ENCODE measurements at places on chromosomes 3 and 15.

DNA sequence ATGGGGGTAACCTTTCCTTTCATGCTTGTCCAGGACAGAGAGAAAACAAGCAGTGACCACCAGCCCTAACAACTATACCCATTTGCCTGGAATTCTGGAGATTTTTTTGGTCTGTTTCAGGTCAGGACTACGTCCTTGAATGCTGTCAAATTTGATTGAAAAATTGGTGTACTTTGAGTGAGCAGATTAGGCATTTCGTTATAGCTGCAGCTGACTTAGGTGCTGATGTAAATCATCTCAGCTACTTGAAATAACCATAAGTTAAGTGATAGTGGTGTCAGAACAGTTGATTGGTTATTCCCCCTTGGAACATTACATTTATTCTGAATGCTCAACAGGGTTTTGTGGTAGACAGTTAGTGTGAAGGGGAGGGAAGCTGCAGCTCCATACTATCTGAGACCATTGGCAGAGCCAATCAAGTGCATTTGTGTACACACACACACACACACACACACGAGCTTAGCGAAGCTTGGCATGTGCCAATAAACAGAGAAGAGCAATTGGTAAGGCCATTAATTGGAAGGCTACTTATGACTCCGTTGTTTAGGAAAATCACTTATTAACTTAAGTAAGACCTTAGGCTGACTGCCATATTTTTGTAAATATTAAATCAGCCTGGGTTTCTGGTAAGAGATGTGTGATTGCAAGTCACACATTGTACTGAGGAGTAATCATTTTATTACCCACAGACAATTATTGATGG lies 447.8 kb downstream of the MFSD1 start:
- DNase-seq, result no peak

GRCh38 chr15:66472176-66472999 lies 25.2 kb downstream of the SNAPC5 start:
- DNase-seq, result no peak

DNA sequence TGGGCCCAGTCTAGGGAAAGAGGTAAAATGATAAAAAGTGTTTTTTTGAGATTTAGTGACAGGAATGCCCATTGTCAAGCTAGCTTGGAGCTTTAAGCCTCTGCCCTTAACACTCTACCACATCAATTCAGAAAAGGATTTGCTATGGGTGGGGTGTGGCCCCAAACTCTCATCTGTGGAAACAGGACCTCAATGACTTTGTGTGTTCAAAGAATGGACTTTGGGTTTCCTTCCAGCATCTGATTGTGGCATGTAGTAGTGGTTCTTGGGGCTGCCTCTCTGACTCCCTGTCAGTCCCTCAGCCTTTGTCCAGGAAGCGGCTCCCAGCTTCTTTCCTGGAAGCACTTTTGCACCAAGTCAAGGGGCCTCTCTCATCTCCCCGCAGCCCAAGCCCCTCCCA lies 56.1 kb downstream of the CCNL1 start:
- no peak for DNase-seq

DNA sequence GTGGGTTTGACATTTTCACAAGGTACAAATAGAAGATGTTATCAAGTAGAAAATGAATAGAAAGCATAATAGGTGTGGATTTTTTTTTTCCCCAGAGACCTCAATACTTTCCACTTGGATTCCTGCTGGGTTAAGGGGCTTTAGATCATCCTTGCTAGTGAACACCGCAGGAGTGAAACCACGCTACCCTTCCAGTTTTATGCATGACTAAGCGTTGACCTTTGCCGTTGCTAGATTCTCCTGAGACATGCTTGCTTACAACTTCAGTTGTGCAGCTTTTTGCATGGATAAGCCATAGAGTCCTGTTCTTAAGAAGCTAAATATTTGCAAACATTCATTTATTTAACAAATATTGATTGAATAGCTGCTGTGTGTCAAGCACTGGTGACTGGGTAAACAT lies 299.7 kb upstream of the LMCD1 start:
- no peak for DNase-seq

GRCh38 chr3:180656406-180656805 lies 22.9 kb downstream of the CCDC39 start:
- no peak for DNase-seq

- no peak for DNase-seq
Observed at GRCh38 chr3:63912768-63913588, 795 bp upstream of the SCAANT1 start.

GRCh38 chr3:129106320-129106719 lies 15.3 kb downstream of the RAB43 start:
- DNase-seq, result no peak

- DNase-seq, result no peak
Observed at GRCh38 chr3:139187648-139188047, 143.0 kb upstream of the PRR23C start.

- no peak for DNase-seq
Observed at GRCh38 chr15:74461847-74462511, 1.0 kb upstream of the UBL7 start.

DNA sequence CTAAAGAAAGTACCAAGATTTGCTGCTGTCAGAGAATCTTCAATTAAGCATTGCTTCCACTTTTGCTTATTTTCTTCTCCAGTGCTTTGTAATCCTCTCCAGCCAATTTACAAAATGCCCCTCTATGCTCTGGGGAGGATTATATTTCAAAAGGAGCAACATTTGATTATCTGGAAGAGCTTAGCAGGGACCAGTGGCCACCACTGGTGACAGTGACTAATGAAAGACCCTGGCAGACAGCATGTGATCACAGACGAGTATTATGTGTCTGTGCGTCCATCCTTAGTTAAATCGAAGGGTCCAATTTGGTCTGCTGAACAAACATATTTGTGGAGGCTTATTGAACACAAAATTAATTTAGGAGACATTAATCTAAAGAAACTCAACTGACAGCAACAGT lies 152.6 kb downstream of the ZNF621 start:
- DNase-seq, result no peak

DNA sequence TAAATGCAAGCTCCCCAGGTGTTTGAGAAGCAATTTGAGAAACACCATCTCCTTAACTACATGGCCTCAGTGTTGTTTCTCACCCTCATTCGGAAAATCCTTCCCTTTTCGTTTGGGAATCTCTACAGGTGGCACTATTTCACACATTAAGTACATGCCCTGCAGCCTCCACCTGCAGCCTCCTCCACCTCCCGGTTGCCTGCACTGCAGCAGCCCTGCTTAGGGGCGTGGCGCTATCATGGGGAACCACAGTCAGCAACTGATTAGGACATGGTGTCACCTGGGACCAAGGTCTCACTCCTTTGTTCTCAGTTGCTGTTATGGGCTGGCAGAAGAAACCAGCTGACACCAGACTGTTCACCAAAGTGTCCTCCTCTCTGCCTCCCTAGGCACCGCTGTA lies 11.7 kb upstream of the ZNF774 start:
- DNase-seq, result no peak

DNA sequence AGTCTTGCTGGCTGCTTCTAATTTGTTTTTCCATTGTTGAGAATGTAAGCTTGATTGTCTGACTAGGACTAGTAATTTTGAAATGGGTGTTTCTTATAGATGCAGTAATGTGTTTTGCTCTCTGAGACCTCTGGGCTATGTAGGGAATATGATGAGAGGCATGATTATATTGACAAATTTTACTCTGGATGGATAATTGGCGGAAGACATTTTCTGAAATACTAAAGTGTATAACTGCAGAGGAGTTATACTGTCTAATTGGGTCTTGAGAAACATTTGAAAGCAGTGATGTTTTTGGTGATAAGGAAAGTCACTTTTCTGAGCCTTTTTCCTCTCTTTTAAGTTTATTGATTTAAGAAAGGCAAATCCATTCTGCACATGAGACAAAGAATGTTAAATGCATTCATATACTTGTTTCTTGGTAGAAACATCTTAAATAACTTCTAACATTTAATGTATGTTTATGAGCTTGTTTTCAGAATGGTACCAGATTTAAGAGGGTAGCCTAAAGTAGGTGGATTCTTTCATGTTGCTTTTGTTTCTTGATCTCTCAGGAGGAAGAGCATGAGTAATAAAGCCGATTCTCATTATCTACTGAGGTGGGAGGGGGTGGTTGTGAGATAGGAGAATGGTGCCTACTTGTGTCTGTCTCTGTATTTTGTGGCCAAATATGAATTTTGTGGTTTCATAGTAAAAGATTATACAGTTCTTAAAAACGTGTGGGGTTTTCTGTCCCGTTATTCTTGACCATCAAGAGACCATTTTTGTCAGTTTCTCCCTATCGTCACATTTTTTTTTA lies 2.0 kb downstream of the ATP2C1 start:
- no peak for DNase-seq

DNA sequence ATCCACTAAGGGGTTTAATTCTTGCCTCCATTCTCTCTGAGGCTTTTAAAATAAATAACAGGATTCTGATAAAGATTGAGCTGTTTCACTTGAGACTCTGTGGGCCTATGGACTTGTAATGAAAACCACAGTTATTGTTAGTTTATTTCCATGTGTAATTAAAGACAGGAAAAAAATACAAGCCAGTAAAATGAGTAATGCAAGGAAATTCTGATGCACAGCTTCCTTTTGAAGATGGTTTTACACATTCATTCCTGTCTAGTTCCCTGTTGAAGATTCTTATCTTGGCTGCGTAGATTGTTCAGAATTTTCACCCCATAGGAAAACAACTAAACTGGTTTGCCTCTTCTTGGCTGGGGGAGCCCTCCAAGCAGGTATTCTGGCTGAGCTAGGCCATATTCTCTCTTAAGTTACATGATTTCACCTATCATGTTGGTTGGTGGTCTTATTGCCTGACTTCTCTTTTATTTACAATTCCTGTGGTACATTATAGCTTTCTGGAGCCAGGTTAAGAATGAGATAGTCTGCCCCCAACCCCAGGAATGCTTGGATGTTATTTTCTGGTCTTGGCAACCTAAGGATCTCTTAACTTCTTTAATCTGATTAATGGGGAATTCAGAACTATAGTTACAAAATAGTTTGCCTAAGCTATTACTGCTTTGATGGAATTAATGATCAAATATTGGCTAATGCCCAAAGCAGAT lies 67.6 kb downstream of the MITF start:
- no peak for DNase-seq

DNA sequence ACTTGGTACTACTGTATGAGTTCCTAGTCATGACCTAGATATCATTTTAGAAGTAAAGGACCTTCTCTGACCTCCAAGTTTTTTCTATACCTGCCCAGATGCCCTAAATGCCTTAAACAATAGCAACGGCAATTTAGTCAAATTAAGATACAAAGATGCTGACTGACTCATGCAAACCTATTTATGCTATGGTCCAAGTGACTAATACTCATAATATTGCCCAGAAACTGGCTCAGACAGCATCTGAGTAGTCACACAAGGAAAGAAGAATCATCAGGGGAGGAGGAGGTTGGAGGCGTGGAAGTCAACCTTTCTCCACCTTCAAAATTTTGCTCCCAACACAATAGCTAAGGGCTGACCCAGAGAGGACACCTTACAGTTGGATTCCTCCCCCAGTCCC lies 6.8 kb downstream of the FYCO1 start:
- no peak for DNase-seq

DNA sequence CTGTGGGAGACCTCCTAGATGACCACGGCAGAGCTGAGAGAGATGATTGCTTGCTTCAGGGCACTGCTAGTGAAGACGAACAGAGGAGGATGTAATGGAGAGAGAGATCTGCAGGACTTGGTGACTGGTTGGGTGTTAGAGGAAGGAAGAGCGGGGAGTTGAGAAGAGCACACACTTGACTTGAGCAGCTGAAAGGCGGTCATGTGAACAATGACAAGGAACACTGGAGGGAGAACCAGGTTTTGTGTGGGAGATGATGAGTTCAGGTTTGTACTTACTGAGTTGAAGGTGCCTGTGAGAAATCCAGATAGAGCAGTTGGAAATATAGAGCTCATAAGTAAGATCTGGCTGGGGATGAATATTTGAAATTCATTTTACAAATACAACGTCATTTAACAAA lies 40.3 kb downstream of the CDAN1 start:
- no peak for DNase-seq

DNA sequence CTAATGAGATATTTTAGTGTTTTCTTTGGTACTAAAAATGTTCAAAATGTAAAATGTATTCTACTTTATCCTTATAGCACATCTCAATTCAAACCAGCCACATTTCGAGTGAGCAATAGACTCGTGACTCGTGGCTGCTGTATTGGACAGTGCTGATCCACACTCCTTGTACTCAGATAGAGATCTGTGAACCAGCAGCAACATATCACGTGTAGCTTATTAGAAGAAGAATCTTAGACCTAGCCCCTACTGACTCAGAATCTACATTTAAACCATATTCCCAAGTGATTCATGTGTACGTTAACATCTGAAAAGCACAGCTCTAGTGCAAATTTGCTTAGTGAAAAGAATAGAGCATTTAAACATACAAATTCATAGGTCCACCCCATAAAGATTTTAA lies 130.9 kb downstream of the IL1RAP start:
- no peak for DNase-seq

- DNase-seq, result no peak
Observed at GRCh38 chr15:90469723-90470122, 60.0 kb upstream of the CRTC3 start.

DNA sequence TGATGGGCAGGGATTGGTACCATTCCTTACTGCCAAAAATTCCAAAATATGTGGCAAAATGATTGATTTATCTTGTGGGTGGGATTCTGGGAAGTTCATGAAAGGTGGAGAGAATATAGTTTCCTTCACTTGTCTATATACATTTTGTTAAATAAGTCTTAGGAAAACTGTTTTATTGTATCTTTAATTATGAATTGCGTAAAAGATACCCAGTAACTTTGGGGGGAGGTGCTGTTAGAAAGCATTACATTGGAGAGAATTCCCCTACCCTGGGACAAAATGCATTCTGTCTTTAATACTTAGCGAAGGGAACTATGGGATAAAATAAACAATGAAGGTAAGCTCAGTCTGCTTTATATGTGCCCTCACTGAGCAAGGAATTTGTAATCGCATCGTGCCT lies 4.6 kb downstream of the SETD5 start:
- no peak for DNase-seq

GRCh38 chr15:41558400-41559238 lies at the start of gene TYRO3:
TSS of gene TYRO3 (plus strand) at chr15:41559212. CDS start at chr15:41559258, 46 bp downstream.
- DNase-seq, result no peak

DNA sequence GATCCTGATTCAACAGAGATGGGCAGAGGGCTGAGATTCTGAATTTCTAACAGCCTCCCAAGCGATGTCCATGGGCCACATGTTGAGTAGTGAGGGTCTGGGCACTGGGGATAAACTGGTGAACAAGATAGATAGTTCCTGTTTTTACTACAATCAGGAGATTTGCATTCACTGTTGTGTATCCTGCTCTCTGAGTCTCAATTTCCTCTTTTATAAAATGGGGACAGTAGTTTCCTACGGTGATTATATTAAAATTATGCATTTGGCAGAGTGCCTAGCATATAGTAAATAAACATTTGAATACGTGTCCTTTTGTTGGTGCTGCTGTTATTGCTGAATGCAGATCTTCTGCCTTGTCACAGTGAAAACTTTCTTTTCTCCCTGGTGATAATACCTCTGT lies 102.5 kb downstream of the MYH15 start:
- no peak for DNase-seq

GRCh38 chr15:98996169-98996568 lies 11.4 kb downstream of the PGPEP1L start:
- no peak for DNase-seq

- no peak for DNase-seq
Observed at GRCh38 chr3:79869461-79870312, 101.9 kb upstream of the ROBO1 start.

- no peak for DNase-seq
Observed at GRCh38 chr3:23046536-23046935, 156.6 kb upstream of the UBE2E2 start.

GRCh38 chr3:151281671-151282324 lies 3.5 kb upstream of the P2RY14 start:
- DNase-seq, result no peak
